ENCODE measurements at places on chromosomes 5 and 9.

DNA sequence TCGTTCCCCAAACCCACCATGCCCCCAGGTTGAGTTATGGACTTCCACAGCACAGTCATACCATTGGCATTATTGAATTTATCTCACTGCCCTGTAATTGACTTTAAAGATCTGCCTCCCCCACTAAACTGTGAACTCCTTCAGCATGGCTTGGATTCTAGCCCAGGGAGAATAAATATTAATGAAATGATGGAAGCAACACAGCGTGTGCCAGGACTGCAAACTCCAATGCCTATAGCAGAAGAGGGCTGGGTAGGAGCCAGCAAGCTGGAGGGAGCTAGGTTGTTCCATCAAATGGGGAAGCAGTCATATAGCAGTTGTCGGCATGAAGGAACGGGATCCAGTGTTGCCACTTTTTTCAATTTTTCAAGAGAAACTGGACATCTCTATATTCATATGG lies 69.0 kb upstream of the MSX2 start:
- DNase-seq: no peak

- DNase-seq: peak; percentile 46
These were observed 12.6 kb downstream of the CAVIN4 start for GRCh38 chr9:100590481-100590880.

- peak; percentile 63 for DNase-seq
These were observed 311.8 kb downstream of the DNAH5 start for GRCh38 chr5:13632676-13633075.

- no peak for DNase-seq
These were observed 206.3 kb downstream of the EFNA5 start for GRCh38 chr5:107464416-107464815.

- DNase-seq: no peak
These were observed 75.7 kb downstream of the TUSC1 start for GRCh38 chr9:25602400-25603044.

GRCh38 chr5:59831326-59832010 lies 62.1 kb downstream of the PDE4D start:
- no peak for DNase-seq

GRCh38 chr9:115278326-115279035 lies 160.5 kb upstream of the TNC start:
- DNase-seq: no peak

GRCh38 chr5:61477788-61478187 lies 145.7 kb downstream of the ZSWIM6 start:
- DNase-seq: no peak

- no peak for DNase-seq
These were observed 12.9 kb downstream of the GLDC start for GRCh38 chr9:6632516-6633183.

GRCh38 chr5:134606726-134607125 lies 25.9 kb downstream of the SAR1B start:
- DNase-seq: peak; percentile 23

DNA sequence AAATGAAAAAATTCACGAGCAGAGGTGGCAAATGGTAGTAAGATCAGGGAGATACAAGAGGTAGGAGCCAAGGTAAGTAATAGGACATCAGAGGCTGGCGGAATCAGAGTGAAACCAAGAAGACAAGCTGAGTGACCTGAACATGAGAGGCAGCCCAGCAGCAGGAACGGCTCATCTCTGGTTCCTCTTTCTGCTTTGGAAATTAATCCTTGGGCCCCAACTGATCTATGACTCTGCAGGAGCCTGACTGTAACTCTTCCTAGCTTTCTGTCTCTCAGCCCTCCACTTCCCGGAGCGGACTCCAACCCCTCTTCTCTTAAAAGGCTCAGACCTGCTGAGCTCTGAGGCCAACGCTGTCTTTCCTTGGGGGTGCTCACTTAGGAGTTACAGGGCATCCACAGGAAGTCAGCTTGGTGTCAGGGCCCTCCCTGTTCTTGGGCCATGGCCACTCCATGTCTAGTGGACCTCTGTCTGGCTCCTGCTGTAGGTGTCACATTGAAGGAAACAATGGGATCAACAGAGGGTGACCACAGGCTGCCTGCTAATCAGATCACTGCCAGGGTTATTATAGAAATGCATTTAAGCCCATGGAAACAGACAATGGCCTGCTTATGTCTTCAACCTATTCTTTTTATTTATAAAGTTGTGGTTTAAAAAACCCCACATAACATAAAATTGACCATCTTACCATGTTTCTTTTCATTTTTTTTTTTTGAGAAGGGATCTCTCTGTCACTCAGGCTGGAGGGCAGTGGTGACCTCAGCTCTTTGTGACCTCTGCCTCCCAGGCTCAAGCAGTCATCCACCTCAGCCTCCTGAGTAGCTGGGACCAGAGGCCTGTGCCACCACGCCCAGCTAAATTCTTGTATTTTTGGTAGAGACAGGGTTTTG lies 22.5 kb upstream of the SHB start:
- DNase-seq: no peak

- DNase-seq: no peak
These were observed 55.5 kb downstream of the PDE4D start for GRCh38 chr5:59838067-59838466.

- no peak for DNase-seq
These were observed 50.6 kb upstream of the FER start for GRCh38 chr5:108696951-108697715.

- DNase-seq: no peak
These were observed 33.7 kb downstream of the GLDC start for GRCh38 chr9:6611865-6612264.

- no peak for DNase-seq
These were observed 12.5 kb downstream of the RFX3 start for GRCh38 chr9:3513265-3513818.

DNA sequence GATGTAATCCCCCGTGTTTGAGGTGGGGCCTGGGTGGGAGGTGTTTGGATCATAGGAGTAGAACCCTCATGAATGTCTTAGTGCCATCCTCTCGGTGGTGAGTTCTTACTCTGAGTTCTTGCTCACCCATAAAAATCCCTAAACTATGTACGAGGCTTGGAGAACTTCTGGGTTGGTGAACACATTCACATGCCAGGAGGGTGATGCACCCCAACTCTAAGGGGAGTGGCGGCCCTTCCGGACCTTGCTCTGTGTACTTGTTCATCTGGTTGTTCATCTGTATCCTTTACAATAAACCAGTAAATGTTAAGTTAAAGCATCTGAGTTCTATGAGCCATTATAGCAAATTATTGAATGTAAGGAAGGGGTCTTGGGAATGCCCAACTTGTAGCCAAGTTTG lies 36.0 kb upstream of the RIC1 start:
- DNase-seq: no peak

DNA sequence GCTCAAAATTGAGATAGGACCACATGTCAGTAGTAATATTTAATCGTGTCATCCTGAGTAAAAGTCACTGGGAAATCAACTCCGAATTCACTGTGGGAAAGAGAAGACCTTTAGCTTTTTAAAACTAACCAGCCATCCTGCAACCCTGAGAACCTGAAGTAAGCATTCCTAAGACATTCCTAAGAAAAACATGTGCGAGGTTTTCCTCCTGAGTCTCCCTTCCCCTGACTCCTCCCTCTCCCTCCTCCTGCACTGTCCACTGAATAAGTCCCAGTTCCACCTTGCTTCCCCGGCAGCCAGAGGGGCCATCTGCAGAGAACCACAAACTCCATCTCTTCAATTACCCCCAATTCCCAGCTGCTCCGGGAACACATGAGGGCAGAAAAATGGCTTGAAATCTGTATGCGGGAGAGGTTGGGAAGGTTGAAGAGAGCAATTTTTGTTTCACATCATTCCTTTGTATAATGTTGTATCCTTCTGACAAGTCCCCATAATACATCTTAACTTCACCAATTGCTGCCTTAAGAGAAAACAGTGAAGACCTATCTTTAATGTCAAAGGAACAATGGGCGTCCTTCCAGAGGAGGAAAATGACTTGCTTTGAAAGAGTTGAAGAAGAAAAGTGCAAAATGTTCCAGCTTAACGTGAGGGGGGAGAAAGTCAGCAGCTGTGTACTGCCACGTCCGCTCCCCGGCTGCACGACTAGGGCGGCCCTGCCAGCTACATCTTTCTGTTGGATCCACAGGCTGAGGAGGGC lies 186.3 kb downstream of the ZNF462 start:
- peak; percentile 11 for DNase-seq

DNA sequence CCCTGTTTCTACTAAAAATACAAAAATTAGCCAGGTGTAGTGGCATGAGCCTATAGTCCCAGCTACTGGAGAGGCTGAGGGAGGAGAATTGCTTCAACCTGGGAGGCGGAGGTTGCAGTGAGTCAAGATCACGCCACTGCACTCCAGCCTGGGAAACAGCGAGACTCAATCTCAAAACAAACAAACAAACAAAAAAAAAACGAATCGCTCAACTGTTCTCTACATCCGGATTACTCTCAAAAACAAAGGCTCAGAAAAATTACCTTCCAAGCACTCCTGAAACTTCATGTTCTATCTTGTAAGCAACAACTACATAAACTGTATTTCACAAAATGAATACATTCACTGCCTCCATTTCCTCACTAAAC lies 14.0 kb downstream of the UBAP2 start:
- DNase-seq: no peak

GRCh38 chr5:79436821-79437220 lies 77.1 kb downstream of the HOMER1 start:
- DNase-seq: peak; percentile 35

DNA sequence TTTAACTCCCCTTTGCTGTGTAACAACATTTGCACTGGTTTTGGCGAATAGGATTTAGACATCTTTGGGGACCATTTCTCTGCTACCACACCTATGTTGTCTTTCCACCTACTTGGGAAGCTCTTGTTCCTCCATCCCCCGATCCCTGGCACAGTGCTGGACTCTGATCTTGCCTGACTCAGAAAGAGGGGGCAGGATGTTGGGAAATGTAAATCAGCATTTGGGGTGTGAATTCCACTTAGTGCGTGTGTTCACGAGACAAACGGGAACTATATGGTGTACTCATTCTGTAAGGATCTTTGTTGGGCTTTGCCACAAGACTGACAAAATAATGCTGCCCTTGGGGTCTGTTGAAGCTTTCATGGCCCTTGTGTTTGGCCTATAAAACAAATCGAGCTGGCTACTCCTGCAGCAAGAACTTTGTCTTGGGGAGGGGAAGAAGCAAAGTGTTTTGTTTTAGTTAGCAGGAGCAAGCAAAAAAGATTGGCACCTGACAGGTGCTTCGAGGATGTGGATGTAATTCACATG lies 18.5 kb downstream of the TMEM268 start:
- DNase-seq: no peak

GRCh38 chr9:69253057-69253456 lies 72.0 kb upstream of the ENTREP1 start:
- peak; percentile 63 for DNase-seq

DNA sequence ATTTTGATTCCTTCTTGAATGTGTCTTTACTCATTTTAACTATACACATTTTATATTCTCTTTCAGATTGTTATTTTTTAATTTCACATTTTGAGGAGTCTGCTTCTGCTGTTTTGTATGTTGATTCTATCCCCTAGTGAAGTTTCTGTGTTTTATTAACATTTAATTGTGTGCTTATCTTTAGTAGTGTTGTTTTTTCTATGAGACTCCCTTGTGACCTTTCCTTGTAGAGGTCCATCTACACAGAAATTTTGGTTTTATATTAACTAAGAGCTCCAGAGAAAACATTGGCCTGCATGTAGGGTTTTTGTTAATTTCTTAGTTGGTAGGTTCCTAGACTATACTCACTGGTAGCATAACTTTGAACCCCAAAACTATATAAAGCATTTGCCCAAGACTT lies 35.4 kb upstream of the IL13 start:
- no peak for DNase-seq

DNA sequence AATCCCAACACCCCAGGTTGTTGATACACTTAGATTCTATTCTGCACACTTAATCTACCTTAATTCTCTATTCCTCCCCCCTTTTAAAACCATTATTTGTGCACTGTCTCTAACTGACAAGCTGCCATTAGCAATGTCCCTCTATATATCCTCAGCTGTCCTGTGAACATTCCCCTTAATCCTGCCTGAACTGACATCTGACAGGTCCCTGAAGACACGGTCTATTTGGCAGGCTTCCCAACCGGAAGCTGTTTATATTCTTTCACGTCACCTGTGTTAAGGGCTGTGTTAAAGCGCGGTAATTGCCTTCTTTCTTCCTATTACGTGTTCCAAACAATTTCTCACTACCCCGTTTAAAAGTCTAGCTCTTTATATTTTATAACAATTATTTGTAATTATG lies 277.3 kb downstream of the CDH9 start:
- DNase-seq: no peak

- peak; percentile 38 for DNase-seq
These were observed 176.6 kb upstream of the KCNN2 start for GRCh38 chr5:114185274-114185673.

GRCh38 chr5:156093024-156093423 lies 233.9 kb upstream of the SGCD start:
- DNase-seq: no peak

GRCh38 chr9:103803245-103803644 lies 290.9 kb upstream of the SMC2 start:
- DNase-seq: no peak

Measured in AG10803 (cell line).